ENCODE measurements at places on chromosomes 2 and 18. TPM values are rescaled to one million over a fixed set of nuclear protein-coding genes. Genes with fewer than 3 reads are reported as not detected.

Gene PRKCE
- total RNA-seq, result 32.4 TPM

Gene ABCB11
- not detected for total RNA-seq

Gene DOK6
- 2.7 TPM for total RNA-seq

Gene KIAA2012
- under 0.01 TPM for total RNA-seq

Gene UGT1A5
- not detected for total RNA-seq

Gene APLF
- total RNA-seq, result 3.3 TPM

Gene CREG2
- not detected for total RNA-seq

Gene ST8SIA3
- not detected for total RNA-seq

Gene DOCK10
- 63.6 TPM for total RNA-seq

Gene MLPH
- 13.9 TPM for total RNA-seq

Gene RBM43
- 1.6 TPM for total RNA-seq

Gene RAD51AP2
- not detected for total RNA-seq

Gene FAM237A
- not detected for total RNA-seq

Gene ANKRD36B
- total RNA-seq, result 19.4 TPM

Gene ARID5A
- total RNA-seq, result 2.2 TPM

Gene FMNL2
- 10.9 TPM for total RNA-seq

Gene SERPINB3
- total RNA-seq, result not detected

Gene CIDEA
- not detected for total RNA-seq

Measured in IMR-90 (cell line).